Liver (tissue), 10 donors: ENCODE measurements at places on chromosomes 7 and 10. TPM values are rescaled to one million over a fixed set of nuclear protein-coding genes. Genes with fewer than 3 reads are reported as not detected.

DNA sequence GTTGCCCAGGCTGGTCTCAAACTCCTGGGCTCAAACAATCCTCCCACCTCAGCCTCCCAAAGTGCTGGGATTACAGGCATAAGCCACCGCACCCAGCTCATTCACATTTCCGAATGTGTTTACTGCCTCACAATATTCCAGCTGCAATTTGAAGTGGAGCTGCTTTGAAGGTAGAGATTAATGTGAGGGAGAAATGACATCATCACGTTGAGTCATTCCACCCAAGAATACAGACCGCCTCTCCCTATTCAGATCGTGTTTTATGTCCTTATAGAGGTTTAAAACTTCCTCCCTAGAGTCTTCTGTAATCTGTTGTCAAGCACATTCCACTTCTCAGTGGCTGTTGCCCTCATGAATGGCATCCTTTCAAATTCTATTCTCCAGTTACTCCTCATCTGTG, 100.4 kb upstream of the PDGFA start:
- DNase-seq, result no peak

GRCh38 chr7:92737706-92738105, 98.7 kb downstream of the CDK6 start:
- no peak for DNase-seq

GRCh38 chr10:96176985-96177384, 46.9 kb downstream of the ZNF518A start:
- DNase-seq, result no peak

Gene HYAL4
- total RNA-seq, result not detected

Gene TAF3
- 1.9 TPM for total RNA-seq

DNA sequence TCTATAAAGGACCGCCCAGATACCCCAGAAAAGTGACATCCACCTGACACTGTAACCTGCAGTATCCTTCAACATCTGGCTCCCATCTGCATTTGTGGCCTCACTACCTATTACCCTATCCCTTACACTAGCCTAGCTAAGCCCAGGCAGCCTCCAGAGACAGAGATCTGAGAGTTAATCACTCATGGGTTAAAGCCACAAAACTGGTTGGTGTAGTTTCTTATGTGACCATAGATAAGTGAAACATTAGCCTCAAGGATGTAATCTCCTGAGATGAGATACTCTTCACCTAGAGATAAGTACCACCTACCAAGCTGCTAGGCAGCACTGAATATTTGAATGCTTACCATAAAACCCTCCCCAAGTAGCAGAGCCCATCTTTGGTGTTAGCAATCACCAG, 35.4 kb downstream of the CTTNBP2 start:
- no peak for DNase-seq

DNA sequence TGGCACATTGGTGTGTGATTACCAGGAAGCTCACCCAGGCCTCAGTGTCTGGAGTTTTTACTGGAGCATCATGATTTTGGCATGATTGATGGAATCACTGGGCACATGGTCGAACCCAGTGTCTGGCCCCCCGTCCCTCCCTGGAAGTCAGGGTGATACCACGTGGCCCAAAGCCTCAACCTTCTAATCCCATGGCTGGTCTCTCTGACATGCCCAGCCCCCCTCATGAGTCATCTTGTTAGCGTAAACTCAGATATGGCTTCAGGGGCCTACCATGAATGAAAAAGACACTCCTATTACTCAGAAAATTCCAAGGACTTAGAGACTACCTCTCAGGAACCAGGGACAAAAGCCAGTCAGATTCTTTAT, 109.3 kb downstream of the GRK5 start:
- no peak for DNase-seq

Gene SUN3
- total RNA-seq, result not detected

- DNase-seq, result peak; percentile 33
Observed at GRCh38 chr10:129963641-129964501, at the start of gene EBF3. EBF3 (minus strand) TSS chr10:129964274; CDS start chr10:129963768, 506 bp downstream.

DNA sequence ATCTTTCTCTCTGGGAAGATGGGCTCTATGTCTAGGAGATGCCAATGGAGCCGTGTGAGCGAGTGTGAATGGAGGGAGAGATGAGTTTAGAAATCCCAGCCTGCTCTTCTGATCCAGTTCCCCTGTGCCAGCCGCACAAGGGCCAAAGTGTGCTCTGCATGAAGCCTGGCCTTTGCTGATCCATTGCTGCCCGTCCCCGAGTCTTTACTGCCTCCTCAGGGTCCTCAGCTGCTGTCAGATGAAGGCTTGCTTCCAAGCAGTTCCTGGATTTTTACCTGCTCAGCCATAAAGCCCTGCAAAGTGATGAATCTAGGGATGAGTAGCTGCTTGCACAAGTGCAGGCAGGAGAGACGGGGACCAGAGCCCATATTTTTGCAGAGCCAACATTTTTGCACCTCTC, 115.9 kb downstream of the ZMIZ1 start:
- no peak for DNase-seq

Gene FOXL3
- not detected for total RNA-seq

DNA sequence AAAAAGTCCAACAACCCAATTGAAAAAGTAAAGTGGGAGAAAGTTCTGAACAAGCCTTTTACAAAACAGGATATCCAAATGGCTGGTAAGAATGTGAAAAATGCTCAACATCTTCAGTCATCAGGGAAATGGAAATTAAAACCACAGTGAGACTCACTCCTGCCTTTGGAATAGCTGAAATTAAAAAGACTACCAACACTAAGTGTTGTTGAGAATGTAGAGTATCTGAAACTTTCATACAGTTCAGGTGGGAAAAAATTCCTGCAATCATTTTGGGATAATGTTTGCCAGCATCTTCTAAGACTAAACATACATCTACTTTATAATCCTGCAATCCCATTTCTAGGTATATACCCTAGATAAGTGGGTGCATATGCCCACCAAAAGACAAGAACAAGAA, 395.1 kb downstream of the GRID1 start:
- no peak for DNase-seq

- DNase-seq, result no peak
Observed at GRCh38 chr10:88865281-88865876, 13.7 kb upstream of the ANKRD22 start.

GRCh38 chr7:75621124-75621523, 117.6 kb downstream of the HIP1 start:
- no peak for DNase-seq

DNA sequence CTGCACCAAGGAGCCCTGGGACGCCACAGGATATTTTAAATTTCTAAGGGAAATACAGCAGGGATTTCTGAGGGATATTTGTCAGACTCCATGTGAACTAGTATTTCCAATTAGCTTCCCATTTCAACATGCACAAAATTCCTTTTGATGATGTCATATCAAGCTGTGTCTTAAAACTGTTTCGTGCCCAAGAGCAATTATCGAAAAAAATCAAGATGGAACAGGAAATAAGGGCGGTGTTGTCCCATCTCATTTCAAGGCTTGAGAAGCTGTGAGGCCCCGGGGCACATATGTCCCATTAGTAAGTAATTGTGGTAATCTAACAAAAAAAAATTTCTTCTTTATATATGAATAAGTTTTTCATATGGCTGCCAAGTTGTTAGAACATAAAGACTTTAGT, 47.4 kb downstream of the PPP1R17 start:
- DNase-seq, result no peak

Gene LIPF
- total RNA-seq, result not detected

Gene SPDYE2
- total RNA-seq, result not detected

DNA sequence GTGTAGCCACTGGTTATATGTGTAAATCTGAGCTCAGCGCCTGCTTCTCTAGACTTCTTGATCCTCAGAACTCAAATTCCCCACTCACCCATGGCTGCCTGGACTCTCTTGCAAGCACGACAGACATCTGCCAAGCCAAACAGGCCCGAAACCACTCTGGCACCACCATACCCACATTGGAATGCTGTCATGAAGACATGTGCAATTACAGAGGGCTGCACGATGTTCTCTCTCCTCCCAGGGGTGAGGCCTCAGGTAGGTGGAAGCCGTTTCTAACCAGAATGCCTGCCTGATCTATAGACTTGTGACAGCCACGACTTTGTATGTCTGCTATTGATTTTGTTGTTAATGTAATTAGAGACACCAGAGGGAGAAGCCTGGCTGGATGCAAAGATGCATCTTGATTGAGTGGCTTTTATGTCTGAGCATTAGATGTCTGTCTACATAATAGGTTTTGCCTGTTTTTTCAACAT, 4.0 kb downstream of the BAMBI start:
- no peak for DNase-seq

DNA sequence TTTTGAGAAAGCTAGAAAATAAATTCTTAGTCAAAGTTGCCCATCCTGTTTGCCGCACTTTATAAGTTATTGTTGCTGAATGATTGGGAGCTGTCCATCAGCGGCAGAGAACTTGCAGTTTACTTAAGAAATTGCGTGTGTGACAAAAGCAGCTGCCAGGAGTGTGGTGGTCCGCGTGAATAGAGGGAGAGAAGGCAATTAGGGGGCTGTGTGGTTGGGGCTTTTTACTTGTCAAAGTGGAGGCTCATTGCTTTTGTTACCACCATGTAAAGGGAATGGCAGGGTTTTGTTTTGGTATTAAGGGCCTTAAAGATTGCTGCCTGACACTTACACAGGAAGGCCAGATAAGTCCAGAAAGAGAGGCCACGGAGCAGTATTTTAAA, 177.8 kb downstream of the TCF7L2 start:
- no peak for DNase-seq

DNA sequence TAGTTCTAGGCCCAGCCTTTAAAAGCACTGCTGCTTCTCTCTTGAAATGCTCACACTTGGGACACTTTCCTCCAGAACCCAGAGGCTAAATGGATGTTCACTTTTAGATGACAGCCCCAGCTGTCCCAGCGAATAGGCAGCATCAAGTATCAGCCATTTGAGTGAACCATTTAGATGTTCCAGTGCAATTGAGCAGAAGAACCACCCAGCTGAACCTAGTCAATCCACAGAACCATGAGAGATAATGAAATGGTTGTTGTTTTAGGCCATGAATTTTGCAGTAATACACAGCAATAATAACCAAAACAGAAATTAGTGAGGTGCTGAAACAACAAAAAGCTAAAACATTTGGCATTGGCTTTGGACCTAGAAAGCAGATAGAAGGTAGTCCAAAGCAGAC, 273.9 kb downstream of the ETV1 start:
- no peak for DNase-seq

Gene ARF5
- total RNA-seq, result 49.6 TPM

DNA sequence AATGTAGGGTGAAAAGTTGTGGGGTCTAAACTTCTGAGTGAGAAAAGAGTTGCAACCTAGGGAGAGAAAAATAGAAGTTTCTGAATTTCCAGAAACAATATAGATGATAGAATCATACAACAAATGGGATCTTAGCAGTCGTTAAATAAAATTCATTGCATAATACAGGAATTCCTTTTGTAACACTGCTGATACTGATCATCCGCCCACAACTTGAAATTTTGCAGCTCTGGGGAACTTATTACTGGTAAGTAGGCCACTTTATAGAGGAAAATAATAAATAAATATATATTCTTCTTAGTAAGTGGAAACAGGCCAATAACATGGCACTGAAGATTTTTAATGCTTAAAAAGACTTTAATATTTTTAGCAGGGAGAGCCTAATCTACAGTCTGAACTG, 81.9 kb upstream of the SMIM30 start:
- DNase-seq, result no peak

DNA sequence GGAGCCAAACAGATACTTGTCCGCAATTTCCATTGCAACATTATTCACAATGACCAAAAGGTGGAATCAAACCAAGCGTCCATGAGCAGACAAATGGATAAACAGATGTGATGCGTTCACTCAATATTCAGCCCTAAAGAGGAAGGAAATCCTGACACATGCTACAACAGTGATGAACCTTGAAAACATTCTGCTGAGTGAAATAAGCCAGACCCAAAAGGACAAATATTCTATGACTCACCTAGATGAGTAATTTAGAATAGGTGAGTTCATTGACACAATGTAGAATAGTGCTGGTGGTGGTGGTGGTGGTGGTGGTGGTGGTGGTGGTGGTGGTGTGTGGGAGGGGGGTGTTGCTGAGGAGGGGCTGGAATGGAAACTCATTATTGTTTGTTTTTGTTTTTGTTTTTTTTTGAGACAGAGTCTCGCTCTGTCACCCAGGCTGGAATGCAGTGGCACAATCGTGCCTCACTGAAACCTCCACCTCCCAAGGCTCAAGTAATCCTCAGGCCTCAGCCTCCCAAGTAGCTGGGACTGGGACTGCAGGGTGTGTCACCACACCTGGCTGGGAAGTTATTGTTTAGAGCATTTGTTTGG, 28.6 kb downstream of the SMKR1 start:
- no peak for DNase-seq

Gene NUTM2D
- 1.8 TPM for total RNA-seq

- no peak for DNase-seq
Observed at GRCh38 chr7:74306730-74307469, 17.7 kb downstream of the CLIP2 start.

- no peak for DNase-seq
Observed at GRCh38 chr7:65397730-65398142, 24.1 kb downstream of the ZNF92 start.

DNA sequence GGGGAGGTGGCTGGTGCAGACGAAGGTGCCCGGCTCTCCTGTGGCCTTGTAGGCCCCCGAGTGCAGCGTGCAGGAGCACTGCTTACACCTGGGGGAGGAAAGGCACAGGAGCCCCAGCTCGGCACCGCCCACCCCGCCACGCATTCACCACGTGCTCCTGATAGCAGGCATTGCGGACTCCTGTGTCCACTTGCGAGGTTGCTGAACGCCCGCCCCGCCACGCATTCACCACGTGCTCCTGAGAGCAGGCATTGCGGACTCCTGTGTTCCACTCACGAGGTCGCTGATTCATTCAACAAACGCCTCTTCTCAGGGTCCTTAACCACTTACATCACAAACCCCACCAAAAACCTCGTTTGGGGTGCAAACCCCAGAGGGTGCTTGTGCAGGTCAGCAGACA, 13.9 kb downstream of the MICALL2 start:
- DNase-seq, result no peak

- DNase-seq, result no peak
Observed at GRCh38 chr7:132650498-132650897, 74.2 kb upstream of the PLXNA4 start.

Gene MYO1G
- 3.9 TPM for total RNA-seq

Gene OR2A5
- 0.28 TPM for total RNA-seq

GRCh38 chr7:18555968-18556367, 60.4 kb downstream of the HDAC9 start:
- no peak for DNase-seq

GRCh38 chr7:148964483-148965267, 63.6 kb downstream of the PDIA4 start:
- no peak for DNase-seq

DNA sequence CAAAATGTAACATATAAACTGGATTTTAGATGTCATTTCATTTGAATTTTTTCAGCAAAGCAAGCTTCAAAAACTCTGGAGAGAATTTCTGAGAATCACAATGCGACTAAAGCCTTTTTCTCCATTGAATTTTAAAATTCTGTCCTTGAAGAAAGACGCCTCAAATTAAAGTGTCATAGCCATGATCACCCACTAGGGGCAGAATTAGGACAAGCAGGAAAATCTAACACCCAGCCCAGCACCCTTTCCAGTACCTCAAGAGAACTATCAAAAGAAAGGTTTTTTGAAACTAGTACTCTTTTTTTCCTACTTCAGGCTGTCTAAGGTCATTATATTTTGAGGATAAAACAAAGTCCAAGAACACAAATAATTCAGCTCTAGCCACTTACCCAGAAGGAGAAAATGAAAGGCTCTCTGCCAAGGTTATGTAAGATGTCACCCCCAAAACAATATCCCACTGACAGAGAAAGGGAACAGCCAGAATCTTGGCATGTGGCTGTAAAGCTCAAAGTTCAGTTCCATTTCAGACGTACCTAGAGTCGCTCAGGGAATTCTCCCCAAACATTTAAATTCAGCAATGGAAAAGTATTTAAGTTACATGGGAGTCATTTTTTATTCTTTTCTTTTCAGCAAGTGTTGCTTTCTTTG, 299.4 kb downstream of the SNX13 start:
- DNase-seq, result no peak
